ENCODE measurements at places on chromosomes 1 and 21.
A peak's percentile ranks its signal among the peaks of the same experiment; 100 is the strongest.

GRCh38 chr1:165073185-165074007 is 283.1 kb downstream of the LMX1A start:
- no peak for DNase-seq

DNA sequence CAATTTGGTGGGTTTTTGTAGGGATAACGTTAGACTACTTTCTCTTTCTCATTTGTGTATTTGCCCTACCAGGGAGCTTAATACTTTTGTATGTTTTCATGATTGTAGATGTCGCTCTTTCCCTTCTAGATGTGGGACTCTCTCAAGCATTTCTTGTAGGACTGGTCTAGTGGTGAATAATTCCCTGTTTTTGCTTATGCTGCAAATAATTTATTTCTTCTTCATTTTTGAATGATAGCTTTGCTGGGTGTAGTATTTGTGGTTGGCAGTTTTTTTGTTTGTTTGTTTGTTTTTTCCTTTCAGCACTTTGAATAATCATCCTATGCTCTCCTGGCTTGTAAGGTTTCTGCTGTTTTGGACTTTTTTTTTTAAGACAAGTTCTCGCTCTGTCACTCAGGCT is 22.5 kb upstream of the TTC22 start:
- DNase-seq, result no peak

DNA sequence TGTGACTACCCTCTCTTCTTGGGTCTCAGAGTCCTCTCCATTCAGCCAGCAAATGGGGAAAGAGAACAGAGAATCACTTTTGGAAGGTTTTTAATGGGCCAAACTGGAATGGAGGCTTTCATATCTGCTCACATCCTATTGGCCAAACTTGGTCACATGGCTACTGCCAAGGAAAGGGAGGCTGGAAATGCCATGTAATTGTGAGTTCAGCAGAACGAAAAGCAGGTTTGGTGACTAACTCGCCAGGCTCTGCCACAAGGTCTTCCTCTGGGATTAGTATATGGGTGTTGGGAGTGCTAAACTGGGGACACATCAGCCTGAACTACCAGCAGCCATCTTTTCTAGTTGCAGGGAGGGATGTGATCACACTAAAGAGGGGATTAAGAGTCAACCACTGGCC is 19.2 kb downstream of the RD3 start:
- DNase-seq, result no peak

- no peak for DNase-seq
Measured at GRCh38 chr1:67752306-67752705, 67.3 kb downstream of the GADD45A start.

DNA sequence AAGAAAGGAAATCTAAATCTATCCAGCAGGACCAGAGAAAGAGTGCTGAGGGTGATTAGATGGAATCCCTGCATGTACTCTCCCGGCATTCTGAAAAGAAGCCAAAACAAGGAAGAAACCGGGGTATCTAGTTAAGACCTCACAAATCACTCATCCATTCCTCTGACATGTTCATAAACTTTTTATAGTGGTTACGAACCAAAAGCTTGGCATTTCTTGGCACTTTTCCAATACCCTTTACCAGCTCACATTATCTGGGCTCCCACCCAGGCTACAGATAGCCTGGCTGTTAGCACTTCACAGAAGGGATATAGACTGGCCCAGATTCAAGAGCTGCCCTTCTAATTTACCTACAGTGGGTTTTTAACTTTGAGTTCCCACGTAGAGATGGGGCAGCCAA is 1.8 kb upstream of the C1orf74 start:
- no peak for DNase-seq

- DNase-seq, result no peak
Measured at GRCh38 chr1:200525090-200525987, 95.2 kb downstream of the KIF14 start.

- DNase-seq, result peak; percentile 34
Measured at GRCh38 chr1:27341525-27342252, at the start of gene SYTL1. SYTL1 (plus strand) TSS chr1:27342022; CDS start chr1:27345335, 3,313 bp downstream.

- DNase-seq, result no peak
Measured at GRCh38 chr1:152697701-152698600, at the start of gene LCE2A. LCE2A (plus strand) TSS chr1:152698345; CDS start chr1:152698902, 557 bp downstream.

GRCh38 chr1:26346274-26347033 is 7.5 kb downstream of the CRYBG2 start:
- no peak for DNase-seq

- DNase-seq, result no peak
Measured at GRCh38 chr1:221740993-221741702, 741 bp downstream of the DUSP10 start.

DNA sequence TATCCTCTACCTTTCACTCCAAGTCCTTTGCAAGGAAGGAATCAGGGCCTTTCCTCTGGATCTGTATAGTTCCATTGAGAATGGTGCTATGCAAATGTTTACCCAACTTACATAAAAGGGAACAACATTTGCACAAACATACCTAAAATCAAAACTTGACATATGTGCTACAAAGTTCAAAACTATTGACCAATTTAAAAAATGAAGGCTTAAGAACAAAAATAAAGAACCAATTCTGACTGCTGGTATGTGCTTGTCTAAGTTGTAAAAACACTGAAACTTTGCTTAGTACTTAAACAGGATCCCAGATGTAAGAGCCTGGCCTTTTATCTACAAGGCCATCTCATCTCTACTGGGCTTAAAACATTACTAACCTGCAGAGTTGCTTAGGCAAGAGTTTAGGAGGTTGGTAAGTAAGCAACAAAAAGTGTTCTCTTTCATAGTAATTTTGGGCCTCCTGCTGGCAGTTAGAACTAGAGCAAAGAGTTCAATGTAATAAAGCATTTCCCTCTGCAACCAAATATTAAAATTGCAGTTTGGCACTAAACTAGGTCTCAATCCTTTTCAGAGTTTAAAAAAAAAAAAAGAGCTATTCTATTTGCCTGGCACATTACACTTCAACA is 2.0 kb downstream of the SCMH1 start:
- DNase-seq, result no peak

- DNase-seq, result no peak
Measured at GRCh38 chr1:152886085-152886484, 8.0 kb downstream of the SMCP start.

GRCh38 chr1:58762806-58763205 is 21.0 kb downstream of the JUN start:
- no peak for DNase-seq

DNA sequence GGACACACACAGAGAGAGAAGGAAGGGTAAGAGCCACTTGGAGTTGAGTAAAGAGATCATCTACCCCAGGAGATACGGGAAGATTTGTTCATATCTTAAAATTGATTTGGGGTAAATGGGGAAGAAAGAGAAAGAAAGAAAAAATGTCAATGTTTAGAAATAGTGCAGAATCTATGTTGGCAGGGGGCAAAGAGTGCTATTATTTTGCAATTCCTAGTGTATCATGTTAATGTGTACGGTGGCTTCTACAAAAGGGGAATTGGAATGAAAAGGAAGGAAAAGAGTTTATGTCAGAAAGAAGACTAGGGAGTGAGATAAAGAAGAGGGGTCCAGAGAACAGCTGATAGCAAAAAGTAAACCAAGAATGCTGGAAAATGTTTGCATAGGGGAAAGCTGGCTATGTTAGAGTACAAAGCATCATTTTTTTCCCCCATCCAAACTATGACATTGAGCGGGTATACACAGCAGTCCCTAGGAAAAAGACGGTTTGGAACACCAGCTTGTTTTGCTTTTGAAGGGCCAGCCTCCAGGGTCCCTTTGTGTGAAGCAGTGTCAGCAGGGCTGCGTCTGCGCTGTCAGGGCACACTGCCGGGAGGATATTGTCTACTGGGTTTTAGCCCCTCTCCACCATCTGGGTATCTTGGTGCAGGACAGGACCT is 10.8 kb downstream of the LRRC8D start:
- DNase-seq, result no peak

GRCh38 chr1:232459087-232459486 is 170.8 kb downstream of the SIPA1L2 start:
- DNase-seq, result no peak

- DNase-seq, result no peak
Measured at GRCh38 chr1:243735457-243735856, 114.6 kb downstream of the AKT3 start.

DNA sequence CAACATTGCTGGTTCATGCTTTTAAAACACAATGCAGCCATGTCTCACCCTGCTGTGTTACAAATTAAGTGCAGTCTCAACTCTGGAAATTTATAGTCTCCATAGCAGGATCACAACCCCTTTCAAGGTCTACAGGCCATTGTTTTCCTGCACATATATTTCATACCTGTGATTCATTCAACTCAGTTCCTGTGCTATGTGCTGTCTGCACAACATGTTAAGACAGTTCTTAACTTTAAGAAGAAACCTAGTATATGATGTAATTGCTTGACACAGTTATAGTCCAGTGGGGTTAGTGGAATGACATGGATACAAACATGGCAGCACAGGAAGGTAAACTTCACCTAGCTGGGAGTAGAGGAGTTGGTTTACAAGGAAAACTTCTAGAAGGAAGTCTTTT is 106.4 kb downstream of the IFI44 start:
- DNase-seq, result no peak

DNA sequence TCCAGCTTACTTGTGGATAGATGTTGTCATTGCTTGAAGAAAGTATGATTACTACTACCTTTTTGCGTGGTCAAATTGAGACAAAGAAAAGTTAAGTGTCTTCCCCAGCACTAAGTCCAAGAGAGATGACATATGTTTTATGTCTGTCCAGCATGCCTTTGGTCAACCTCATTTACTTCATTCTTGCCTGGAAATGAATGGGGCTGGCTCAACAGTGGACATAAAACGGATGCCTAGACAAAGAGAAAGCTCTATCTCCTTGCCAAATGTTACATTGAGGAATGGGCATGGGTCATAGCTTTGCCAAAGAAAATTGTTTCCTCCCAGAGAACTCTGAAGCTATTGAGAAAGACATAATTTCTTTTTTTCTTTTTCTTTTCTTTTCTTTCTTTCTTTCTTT is 82.4 kb upstream of the PLPPR4 start:
- no peak for DNase-seq

GRCh38 chr1:234887016-234887900 is 241.4 kb downstream of the TOMM20 start:
- no peak for DNase-seq

DNA sequence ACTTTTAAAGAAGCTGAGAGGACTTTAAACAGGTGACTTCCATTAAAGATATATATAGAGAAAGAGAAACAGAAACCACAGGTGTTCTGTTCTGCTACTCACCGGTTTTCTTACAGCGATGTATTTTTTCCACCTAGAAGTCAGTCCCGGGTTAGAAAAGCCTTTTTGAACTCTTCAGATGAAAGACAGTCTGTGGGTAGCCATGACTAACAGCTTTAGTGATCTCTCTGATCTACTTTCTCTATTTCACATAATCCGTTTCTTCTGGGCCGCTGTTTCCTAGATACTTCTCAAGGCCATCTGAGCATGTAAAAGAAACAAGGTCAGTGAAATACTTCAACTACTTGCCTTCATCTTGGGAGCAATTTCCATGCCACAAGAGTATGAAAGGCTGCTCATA is 25.1 kb downstream of the WDR64 start:
- no peak for DNase-seq

GRCh38 chr1:51749151-51749550 is 129.4 kb downstream of the NRDC start:
- no peak for DNase-seq
